Thymus (tissue), 14 donors: ENCODE measurements at places on chromosomes 13 and 19.
A peak's percentile ranks its signal among the peaks of the same experiment; 100 is the strongest.

DNA sequence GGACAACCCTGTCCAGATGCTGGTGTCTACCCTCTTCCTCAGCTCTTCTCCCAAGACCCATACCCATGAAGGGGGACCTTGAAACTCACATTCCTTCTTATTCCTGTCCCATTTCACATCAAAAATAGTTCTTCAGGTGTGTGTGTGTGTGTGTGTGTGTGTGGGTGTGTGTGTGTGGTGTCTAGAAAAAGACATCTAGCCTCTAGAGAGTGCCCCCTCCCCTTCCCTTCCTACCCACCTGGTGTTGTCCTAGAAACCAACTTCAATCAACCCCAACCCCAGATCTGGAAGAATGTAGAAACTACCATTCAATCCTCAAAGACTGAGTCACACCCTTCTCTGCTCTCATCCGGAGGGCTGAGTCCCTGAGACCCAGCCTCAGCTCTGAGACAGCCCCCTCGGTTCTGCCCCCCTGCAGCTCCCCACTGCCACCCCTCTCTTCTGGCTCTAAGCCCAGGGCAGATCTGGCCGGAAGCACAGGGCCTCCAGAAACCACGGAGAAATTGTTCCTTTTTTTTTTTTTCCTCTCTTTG lies 3.5 kb downstream of the KCNN4 start:
- DNase-seq: peak; percentile 74

GRCh38 chr13:29918845-29919244 lies 68.4 kb upstream of the UBL3 start:
- DNase-seq: no peak

GRCh38 chr13:21759463-21759862 lies 88.6 kb downstream of the FGF9 start:
- no peak for DNase-seq

- no peak for DNase-seq
Measured at GRCh38 chr13:70108356-70109105, at the start of gene KLHL1. Gene KLHL1, minus strand, starts transcription at chr13:70108452. Its CDS starts 753 bp downstream, at chr13:70107699.

GRCh38 chr13:66537417-66537816 lies 692.7 kb downstream of the PCDH9 start:
- no peak for DNase-seq

GRCh38 chr19:28943651-28944050 lies 269.3 kb downstream of the UQCRFS1 start:
- DNase-seq: no peak

DNA sequence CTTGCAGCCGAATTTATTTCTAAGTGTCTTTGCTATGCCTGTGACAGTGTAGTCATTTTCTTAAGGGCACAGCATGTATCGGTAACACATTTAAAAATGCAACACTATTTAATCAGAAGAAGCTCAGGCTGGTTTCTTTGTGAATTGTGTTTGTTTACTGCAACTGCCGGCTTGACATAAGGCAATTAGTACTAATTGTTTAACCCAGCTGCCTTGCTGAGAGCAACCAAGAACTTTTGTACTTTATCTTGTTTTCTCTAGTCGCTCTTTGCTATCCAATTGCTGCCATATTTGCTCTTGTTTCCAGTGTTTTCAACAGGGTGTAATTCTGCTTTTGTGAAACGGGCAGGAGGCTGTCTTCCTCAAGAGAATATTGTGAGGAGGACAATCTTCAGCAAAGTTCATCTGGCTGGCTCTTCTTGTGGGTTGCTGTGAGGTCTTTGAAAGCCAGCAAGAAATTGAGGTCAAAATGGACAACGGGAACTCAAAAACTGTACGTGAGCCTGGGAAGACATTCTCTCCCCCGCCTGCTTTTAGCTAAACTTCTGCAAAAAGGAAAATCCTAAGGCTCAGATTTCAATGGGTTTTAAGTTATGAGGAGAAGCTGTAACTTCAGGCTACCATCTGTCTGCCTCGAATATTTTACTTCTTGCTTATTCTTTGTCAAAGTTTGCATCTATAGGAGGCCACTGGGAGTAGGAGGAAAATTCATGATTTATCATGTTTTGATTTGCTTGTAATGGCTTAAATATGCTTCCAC lies 75.8 kb upstream of the TSHZ3 start:
- no peak for DNase-seq

DNA sequence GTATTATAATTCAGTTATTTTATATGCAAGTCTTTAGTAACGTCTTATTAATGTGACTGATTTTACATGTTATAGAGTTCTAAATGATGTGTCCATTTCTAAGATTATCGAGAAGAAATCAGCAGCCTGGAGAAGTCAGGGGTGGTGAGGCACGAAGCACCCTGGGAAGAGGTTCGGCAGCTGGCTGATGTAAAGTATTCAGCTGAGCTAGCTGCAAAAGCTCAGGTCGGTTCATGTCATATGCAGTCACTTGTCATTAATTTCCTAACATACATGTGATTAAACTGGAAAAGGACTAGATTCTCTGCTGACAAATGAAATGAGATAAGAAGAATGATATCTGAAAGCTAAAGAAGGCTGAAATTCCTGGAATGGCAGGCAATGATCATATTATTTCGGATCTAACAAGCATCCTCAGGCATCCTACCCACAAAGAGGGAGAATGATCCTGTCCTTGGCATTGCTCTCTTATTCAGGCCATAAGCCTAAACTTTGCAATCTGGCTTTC lies 383.0 kb upstream of the SLITRK1 start:
- no peak for DNase-seq

- DNase-seq: no peak
Measured at GRCh38 chr13:113953561-113953960, 20.3 kb downstream of the C13orf46 start.

DNA sequence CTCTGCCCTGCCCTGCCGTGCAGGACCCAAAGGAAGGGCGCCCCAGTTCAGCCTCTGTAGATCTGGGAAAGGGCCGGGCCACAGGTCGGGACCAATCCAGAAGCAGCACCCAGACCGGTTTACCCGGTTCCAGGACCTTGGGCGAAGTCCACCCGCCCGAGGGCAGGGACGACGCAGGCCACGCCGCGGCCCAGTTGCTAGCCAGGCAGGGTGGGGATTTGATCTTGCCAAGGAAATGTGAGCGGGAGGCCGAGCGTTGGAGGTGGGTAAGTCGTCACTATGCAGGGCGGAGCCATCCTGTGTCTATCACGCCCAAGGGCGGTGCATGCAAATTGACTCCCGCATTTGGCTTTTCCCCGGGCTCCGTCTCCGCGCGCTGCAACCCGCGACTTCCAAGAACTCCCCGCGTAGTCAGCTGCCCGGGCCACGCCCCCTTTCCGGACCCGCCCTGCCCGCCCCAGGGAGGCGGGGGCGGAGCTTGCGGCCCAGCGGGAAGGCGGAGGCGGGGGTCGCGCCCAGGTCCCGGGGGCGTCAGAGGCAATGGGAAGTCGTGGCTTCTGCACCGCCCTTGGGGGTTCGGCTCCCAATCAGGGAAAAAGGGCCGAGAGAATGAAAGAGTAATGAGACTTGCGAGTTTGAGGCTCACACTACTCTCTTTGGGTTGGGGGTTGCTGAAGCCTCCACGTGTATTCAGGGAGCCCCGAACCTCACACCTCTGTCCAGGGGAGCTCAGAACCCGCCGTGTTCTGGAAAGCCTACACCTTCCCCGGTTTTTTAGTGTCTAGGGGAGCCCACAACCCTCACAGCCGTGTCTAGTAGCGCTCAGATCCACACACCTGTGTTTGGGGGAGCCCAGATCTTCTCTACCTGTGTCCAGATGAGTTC lies 12.8 kb downstream of the IER2 start:
- DNase-seq: peak; percentile 88

- DNase-seq: no peak
Measured at GRCh38 chr13:75774176-75774575, 138.0 kb downstream of the LMO7 start.

GRCh38 chr19:46728693-46729339 lies 11.9 kb upstream of the PRKD2 start:
- no peak for DNase-seq

GRCh38 chr13:113422807-113423519 lies 30.3 kb downstream of the ADPRHL1 start:
- no peak for DNase-seq

GRCh38 chr19:2624537-2625091 lies 77.9 kb downstream of the GNG7 start:
- no peak for DNase-seq
